Mammary epithelial cell (primary cell): ENCODE measurements at places on chromosomes 4 and X. TPM values are rescaled to one million over a fixed set of nuclear protein-coding genes. Genes with fewer than 3 reads are reported as not detected.
A peak's percentile ranks its signal among the peaks of the same experiment; 100 is the strongest.

DNA sequence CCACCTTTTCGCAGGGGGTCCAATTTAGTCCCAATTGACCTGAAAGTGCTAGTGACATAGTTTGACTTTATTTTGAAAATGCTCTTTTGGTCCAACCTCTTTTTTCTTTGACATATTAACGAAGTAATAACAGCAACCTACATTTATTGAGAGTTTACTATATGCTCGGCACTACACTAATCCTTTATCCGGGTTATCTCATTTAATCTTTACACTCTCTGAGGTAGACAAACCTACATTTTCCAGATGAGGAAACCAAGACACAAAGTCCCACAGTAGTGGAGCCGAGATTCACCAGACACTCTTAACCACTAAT is 307 bp upstream of the ATRX start:
- no peak for DNase-seq

DNA sequence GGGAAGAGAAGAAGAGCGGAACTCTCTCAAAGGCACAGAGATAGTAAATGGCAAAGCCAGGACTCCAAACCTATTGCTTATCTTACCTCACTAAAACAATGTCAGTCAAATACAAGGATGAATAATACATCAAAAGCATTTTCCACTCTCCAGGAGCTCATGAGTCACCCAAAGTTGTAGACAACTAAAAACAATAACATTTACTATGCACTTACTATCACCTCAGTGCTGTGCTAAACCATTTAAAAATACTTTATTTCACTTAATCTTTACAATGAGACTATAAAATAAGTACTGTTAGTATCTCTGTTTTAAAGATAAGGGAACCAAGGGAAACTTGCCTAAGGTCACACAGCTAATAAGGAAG is 163.2 kb upstream of the SPANXC start:
- peak; percentile 49 for DNase-seq

DNA sequence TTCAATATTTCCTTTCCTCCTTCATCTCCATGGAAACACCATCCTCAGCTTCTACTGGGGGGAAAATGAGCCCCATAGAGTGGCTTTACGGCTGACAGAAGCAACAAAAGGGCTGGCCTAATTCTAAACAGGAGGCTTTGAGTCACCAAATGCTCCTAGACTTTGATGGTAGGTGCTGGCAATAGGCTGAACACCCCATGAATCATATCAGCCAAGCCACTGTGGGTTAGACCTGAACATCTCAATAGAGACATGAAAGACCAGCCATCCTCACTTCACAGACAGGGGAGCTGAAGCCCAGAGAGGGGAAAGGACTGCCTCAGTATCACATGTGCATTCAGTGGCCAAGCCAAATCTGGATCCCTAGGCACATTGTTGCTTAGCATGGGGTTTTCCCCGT is 107.6 kb downstream of the AMER1 start:
- DNase-seq = no peak

GRCh38 chr4:136680271-136680670 is 852.0 kb downstream of the PCDH18 start:
- no peak for DNase-seq

DNA sequence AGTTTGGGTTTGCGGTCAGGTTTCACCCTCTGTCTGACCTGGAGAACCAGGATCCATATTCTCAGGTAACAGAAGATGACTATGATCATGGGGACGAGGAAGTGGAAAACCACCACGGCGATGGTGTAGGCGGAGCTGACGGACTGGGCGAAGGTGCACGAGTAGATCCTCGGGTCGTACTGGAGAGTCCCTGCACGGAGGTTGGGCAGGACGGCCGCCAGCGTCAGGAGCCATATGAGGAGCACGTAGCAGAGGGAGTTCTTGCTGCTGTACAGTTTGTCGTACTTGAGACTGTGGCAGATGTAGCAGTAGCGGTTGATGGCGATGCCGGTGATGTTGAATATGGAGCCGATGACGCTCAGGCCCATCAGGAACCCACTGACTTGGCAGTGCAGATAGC is 21.3 kb downstream of the MTNR1A start:
- no peak for DNase-seq

GRCh38 chrX:46404774-46405173 is 140.4 kb downstream of the ZNF674 start:
- no peak for DNase-seq

GRCh38 chrX:53716328-53717088 is 30.0 kb upstream of the HUWE1 start:
- DNase-seq = peak; percentile 54

- no peak for DNase-seq
Measured at GRCh38 chrX:45799576-45799975, 598.9 kb upstream of the DIPK2B start.

DNA sequence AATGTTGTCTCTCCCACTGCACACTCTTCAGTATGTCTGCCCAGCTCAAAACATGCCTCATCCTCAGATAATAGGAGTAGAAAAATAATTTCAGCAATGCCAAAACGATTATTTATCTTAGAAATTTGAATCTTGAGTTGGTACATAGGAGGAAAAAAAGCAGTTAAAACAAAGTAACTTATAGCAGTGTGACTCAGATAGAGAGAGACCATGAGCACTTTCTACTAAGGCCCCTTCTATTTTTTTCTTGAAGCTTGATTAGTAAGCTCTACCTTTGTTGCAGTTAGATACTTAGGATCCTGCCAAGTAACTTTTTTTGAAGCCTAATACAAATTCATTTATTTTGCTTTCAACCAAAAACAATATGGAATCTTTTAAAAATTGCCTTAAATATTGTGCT is 212.3 kb downstream of the MAD2L1 start:
- DNase-seq = no peak

DNA sequence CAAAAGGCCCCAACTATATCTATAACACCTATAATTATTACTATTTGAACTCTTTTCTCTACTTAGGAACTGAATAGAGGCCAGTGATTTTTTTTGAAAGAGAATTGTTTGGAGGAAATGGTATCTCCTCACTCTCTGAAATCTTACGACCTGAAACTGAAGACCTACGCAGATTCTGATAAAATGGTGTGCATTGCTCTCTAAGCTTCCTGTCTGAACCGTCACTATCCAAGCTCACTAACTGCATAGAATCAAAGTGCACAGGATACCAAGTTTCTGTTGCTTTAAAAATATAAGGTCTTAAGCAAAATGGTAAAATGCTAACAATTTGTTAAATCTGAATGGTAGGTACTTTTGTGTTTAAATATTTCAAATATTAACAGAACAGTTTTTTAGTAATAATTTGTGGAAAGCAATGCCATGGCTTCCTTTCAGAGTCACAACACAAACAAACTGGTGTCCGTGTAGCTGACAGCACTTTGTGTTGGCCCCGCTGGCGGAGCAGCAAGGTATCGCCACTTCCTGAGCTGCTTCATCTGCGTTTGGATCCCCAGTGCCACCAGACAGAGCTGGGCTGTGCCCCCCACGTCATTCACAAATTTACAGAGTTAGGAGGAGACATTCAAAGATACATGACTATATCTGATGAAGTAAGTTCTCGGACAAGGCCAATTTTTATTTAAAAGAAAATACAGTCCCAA is 313.9 kb downstream of the FBXW7 start:
- DNase-seq = no peak

DNA sequence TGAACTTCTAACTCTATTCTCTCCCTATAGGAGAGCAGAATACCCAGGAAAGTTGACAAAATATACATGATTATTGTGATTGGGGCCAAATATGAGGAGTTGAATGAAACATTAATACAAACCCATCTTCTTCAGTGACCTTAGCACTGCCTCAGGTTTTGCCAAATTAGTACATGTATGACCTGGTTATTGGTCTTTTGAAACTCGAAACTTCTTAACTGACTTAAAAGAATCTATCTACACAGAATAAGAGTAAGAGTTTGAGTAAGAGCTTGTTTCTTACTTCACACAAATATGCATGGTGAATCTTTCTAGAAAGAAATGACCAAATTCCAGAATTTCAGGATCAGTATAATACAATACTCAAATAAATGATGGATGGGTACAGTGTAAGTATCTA is 213.0 kb upstream of the GK2 start:
- no peak for DNase-seq

DDX60 gene
- 2.6 TPM for polyA plus RNA-seq

TLR2 gene
- 14.8 TPM for polyA plus RNA-seq

BST1 gene
- 0.50 TPM for polyA plus RNA-seq

FAT1 gene
- polyA plus RNA-seq = 307 TPM

RPS6KA6 gene
- 1.8 TPM for polyA plus RNA-seq

GPRASP1 gene
- polyA plus RNA-seq = 0.07 TPM

TECRL gene
- not detected for polyA plus RNA-seq
